CMK (cell line): ENCODE measurements at places on chromosomes 7 and 10.
A peak's percentile ranks its signal among the peaks of the same experiment; 100 is the strongest.

GRCh38 chr7:89072081-89072480, 276.5 kb upstream of the TEX47 start:
- no peak for DNase-seq

- DNase-seq = no peak
Measured at GRCh38 chr7:39083781-39084180, 106.1 kb downstream of the POU6F2 start.

GRCh38 chr7:29177963-29178600, 16.5 kb upstream of the CHN2 start:
- DNase-seq = no peak

DNA sequence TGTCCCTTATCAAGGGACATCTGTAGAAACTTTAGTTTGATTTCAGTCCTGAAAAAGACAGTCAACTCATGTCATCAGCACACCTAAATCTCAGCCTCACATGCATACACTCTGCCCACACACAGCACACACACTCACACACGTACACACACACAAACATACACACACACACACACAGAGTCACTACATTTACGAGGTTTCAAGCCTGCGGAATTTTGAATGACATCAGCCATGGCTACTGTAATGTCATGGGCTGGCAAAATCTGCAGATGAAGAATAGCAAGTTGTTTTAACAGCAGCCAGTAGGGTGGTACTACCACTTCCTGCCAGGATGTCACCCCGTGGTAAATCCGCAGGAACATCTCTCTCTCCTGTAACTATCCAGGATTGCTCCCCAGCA, 37.1 kb upstream of the EZH2 start:
- no peak for DNase-seq

- peak; percentile 61 for DNase-seq
Measured at GRCh38 chr7:1176891-1177373, 16.9 kb upstream of the ZFAND2A start.

- no peak for DNase-seq
Measured at GRCh38 chr7:113955157-113955556, 36.3 kb upstream of the PPP1R3A start.

GRCh38 chr10:124977648-124978375, 35.9 kb downstream of the ZRANB1 start:
- no peak for DNase-seq
